Hematopoietic multipotent progenitor cell treated with erythropoietin and hydrocortisone succinate and interleukin-3 and kit ligand, for 6 days (in vitro differentiated cells): ENCODE measurements at places on chromosomes 7 and 10.

DNA sequence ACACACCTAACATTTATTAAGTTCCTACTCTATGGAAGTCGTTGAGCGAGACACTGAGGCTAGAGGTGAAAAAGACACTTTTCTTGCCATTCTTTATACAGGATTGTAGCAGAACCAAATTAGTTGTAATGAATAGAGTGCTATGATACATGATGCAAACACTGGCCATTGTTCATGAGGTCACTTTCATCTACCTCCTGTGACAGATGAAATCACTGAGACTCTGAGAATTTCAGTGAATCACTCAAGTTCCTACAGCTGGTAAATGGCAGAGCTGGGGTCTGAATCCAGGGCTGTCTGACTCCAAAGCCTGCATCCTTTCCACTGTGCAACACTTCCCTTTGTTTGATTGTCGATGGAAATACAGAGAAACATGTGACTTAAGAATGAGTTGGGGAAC, 657.6 kb downstream of the LRMDA start:
- DNase-seq = no peak

DNA sequence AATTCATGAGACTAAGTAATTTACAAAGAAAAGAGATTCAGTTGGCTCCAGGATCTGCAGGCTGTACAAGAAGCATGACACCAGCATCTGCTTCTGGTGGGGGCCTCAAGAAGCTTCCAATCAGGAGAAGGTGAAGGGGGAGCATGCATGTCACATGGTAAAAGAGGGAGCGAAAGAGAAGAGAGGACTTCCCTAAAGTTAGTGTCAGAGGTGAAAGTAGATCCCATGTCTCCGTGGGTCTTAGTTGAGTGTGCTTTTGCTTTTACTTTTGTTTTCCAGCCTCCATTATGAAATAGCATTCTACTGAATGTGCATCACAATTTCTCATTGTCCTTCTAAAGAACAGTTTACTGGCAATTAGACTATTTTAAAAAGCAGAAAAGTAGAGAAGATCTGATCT, 213.6 kb upstream of the FZD1 start:
- DNase-seq = no peak

DNA sequence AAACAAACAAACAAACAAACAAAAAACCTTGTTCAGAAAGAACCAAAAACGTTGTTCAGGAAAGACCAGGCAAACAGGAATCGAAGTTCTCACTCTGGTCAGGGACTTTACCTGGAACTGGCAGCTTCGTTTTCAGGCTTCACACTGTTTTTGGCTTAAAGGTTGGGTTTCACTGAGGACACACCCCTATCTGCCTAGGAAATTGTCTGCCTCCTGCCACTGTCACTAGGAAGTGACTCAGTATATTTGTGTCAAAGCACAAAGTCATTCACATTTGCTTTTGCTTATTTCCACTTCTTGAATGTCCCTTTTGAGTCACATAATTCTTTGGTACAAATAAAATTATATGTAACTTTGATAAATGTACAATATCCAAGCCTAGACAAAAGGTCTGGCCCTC, 37.9 kb downstream of the PNLIPRP3 start:
- DNase-seq = peak; percentile 64

DNA sequence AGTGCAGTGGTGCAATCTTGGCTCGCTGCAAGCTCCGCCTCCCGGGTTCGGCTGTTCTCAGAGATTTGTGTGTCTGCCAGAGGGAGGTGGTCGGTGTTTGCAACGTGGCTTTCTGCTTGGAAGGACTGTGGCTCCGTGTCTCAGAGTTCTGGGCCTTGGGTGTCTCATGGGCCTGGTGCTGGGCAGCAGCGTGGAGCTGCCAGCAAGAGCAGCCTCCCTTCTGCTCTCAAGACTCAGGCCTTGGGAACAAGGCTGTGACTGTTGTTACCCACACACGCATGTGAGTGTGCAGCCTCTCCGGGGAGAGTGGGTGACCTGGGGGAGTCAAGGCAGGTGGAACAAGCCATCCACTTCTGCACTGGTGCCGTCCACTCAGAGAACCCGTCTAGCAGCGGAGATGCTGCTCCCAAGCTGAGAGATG, 52.0 kb downstream of the VIPR2 start:
- no peak for DNase-seq

- no peak for DNase-seq
Observed at GRCh38 chr7:30928254-30928872, 16.7 kb downstream of the AQP1 start.

DNA sequence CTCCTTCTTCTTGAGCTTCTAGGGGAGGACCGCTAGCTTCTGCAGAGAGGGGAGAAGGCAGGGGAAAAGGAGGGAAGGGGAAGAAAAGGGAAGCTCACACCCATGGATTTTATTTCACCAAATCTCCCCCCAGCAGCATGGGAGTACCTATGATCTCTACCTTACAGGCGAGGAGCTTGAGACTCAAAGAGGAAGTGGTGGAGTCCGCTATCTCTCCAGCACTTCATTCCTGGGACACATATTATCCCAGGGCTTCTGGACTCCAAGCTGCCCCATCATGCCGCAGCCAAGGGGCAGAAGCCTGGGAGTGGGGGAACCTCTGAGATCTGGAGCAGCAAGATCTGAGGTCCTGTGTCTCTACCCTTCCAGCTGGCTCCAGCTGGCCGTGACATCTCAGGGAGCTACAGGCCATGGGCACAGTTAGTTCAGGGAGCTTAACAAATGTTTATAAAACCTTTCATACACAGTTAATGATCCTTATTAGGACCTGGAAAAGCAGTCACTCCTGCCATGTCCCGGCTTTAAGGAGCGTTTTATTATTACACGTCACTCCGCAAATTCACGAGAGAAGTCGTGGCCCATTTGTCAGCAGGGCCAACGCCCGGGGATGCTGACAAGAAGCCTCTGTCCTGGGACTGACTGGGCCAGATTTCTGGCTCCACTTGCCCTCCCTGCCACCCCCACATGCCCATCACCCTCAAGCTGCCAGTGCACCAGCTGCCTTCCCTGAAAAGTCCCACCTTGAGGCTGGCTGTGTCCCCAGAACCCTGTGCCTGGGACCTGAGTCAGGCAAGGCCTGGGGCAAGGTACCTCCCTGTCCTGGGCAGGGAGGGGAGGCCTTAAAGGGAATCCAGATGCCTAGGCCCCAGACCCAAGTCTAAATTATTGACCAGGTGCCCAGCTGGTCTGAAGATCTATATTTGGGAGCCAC, 132.1 kb upstream of the ZMIZ1 start:
- no peak for DNase-seq

GRCh38 chr7:122137251-122138077, 6.6 kb downstream of the AASS start:
- peak; percentile 51 for DNase-seq

DNA sequence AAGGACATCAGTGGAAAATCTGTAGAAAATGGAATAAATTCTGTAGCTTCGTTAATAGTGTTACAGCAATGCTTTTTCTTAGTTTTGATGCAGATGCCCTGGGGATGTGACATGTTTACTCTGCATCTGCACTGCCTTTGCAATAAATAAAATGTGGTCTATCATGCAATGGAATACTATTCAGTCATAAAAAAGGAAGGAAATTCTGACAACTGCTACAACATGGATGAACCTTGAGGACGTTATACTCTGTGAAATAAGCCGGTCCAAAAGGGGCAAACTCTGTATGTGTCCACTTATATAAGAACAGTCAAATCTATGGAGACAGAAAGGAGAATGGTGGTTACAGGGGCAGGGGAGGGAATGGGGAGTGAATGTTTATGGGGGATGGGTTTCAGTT, 13.5 kb downstream of the GRIFIN start:
- no peak for DNase-seq

DNA sequence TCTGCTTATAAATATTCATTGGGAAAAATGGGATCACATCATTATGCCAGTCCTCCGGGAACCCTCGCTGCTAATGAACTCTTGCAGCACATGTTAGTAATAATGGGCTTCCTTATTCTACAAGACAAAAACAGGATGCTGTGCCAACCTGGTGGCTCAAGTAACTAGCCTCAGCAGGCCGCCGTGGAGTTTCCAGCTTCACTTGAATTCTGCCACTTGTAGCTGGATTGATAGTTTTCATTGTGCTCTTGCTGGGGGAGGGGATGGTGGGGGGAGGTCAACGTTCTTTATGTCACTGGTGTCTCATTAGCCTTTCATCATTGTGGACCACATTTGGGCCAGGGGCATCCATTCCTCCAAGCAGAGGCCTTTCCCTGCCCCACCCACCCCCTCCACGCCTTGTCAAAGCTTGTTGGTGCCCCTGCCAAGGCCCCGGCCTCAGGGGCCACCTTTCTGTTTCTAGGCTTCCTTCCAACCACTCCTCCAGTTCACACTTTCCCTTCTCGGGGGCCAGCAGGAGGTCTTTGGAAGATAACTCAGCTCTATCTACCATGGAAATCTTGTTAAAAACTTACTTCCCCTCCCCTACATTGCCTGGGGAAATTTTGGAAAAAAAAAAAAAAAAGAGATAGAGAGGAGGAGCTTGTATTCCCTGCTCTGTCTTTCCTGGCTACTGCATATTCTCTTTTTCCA, 153.9 kb downstream of the BMPER start:
- no peak for DNase-seq

- no peak for DNase-seq
Observed at GRCh38 chr7:73812996-73813395, 17.8 kb upstream of the CLDN4 start.

DNA sequence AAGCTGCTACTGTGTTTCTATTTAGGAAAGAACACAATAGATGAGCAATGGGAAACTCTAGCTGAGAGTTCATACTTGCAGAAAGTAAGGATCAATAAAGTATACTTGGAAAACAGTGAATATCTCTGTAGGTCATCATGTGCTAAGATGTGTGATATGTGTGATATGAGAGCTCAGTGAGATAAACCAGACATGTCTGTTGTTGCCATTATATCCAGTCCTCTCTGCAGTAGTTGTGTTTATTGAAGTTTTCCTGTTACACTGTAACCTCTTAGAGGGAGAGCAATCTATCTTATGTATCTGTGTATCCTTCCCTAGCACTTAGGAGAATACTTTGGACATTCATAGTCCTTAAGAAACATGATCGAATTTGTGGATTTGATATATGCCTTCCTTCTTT, 19.1 kb downstream of the TRUB1 start:
- no peak for DNase-seq

DNA sequence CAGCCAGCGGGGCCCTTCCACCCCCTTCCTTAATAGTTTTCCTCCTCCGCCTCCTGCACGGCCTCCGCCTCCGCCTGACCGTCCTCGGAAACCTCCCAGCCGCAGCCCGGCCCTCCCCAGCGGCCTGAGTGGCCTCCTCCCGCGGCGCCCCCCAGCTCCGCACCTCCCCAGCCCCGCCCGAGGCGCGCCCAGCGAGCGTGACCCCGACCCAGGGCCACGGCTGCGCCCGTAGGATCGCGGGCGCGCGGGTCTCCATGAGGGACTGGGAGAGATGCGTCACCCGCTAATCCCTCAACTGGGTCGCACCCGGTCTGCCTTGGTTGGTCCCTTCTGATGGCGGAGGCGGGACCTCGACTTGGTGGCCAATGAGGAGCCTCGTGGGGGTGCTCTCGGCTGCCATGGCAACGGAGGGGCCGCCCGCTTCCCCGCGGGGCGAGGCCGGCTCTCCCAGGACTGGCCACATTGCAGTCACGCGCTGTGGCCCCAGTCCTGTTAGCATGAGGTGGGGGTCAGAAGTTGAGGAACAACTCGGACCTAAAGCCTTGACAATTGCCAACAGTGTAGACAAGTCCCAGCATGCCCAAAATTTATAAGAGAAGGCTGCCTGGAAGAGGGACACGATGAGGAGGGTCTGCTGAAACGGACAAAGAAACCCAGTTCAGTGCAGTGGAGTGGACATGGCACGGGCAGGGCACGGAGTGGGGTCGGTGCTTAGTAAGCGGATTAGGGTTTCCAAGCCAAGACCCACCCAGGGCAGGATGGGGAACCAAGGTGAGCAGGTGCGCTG, 24.3 kb downstream of the DDIT4 start:
- peak; percentile 99 for DNase-seq

GRCh38 chr10:35017608-35018007, 72.5 kb downstream of the CUL2 start:
- DNase-seq = no peak

DNA sequence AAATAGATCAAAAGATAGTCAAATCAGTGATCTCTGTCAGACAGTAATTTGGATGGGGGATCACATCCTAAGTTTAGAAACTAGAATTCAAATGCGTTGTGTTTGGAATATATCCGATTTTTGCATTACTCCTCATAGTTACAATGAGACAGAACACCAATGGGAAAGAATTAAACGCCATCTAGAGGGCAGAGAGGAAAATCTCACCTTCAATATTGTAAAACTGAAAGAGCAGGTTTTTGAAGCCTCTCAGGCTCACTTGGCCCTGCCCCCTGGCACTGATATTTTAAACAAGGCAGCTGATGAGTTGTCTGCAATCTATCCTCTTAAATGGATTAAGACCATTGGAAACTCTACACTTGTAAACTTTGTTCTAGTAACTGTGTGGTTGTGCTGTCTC, 17.7 kb downstream of the FRG2B start:
- peak; percentile 62 for DNase-seq

- no peak for DNase-seq
Observed at GRCh38 chr7:46494028-46494427, 573.0 kb upstream of the IGFBP3 start.

DNA sequence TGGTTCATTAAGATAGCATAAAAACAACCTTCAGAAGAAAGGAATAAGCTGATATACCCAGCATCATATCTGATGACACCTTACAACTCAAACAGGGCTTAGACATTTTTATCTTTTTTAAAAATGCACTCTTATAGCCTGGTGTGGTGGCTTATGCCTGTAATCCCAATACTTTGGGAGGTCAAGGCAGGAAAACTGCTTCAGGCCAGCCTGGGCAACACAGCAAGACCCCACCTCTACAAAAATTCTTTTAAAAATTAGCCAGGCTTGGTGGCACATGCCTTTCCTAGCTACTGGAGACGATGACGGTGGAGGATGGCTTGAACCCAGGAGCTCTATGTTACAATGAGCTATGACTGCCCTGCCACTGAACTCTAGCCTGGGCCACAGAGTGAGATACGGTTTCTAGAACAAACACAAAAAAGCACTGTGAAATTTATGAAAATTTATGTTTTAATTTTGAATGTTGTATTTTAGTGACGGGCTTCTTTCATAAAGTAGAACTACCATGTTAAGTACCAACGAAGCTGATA, 12.3 kb upstream of the KMT2E start:
- DNase-seq = no peak

- no peak for DNase-seq
Observed at GRCh38 chr10:43884501-43885105, 235.9 kb upstream of the ZNF32 start.

GRCh38 chr7:155201325-155202087, 96.2 kb upstream of the INSIG1 start:
- no peak for DNase-seq

GRCh38 chr7:32496052-32496813, 944 bp downstream of the AVL9 start:
- DNase-seq = peak; percentile 52

GRCh38 chr10:70358446-70358845, 24.0 kb downstream of the LRRC20 start:
- no peak for DNase-seq
